ENCODE measurements at places on chromosomes 7 and 10.

DNA sequence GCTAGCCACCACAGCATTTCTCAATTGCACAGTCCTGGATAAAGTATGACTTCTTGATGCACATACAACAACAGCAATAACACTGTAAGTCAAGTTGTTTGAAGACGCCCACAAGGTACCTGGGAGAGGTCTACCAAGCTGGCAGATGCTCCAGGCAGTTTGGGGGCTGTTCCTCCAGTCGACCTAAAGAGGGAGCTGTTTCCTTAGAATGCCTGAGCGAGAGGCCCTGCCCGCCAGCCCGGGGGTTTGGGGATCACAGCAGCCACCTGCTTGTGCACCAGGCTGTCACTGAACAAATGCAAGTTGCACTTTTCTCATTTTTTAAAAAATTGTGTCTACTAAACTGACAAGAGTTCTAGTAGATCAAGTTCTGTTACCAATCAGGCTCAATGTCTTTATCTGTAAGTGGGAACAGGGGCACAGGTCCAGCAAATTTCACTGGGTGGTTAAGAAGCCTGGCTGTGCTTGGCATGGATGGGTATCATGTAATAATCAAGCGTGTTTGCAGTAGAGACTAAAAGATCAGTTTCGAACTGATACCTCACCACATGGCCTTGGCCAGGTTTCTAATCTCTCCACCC is 193.8 kb upstream of the ADO start:
- DNase-seq: peak; percentile 48

- DNase-seq: no peak
Measured at GRCh38 chr7:87877366-87878040, 1.2 kb downstream of the DBF4 start.

DNA sequence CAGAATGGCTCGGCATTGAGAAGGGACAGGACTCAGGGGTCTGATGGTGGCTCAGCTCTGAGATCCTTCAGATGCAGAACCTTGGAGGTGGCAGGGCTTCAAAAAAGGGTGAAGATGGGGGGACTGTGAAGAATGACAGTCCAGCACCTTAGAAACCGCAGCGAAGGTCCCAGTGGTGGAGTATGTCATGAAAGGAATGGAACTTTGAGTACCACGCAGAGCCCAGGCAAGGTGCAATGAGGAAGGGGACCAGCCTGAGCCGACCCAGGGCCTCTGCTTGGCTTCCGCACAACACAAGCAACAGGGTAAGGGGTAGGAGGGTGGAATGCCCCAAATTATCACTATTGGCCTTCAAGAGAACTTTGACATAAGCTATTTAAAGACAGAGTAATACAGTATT is 8.2 kb upstream of the GPAM start:
- no peak for DNase-seq

GRCh38 chr7:16278167-16278787 is 143.1 kb downstream of the CRPPA start:
- DNase-seq: no peak

- DNase-seq: no peak
Measured at GRCh38 chr7:89332026-89332425, 536.5 kb upstream of the TEX47 start.

DNA sequence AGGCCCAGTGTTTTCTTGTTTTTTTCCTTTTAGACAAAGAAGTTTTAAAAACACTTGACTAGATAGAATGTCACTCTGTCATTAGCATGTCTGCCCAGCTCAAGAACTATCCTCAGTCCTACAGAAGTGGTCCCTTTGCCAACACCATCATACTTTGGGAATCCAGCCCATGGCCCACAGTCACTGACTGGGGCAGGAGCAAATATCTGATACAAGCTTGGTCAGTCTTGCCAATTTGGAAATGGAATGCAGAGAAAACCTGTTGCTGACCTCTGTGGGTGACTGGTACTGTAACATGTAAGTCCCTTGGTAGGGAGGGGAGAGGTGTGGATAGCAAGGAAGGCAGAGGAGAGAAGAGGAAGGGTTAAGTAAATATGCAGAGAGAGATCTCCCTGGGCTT is 47.8 kb downstream of the IPMK start:
- no peak for DNase-seq

GRCh38 chr7:70752794-70753241 is 379.1 kb upstream of the GALNT17 start:
- no peak for DNase-seq

- DNase-seq: no peak
Measured at GRCh38 chr7:855686-856369, 20.5 kb upstream of the GET4 start.

GRCh38 chr7:157612664-157613561 is 276.1 kb downstream of the DNAJB6 start:
- DNase-seq: peak; percentile 12

DNA sequence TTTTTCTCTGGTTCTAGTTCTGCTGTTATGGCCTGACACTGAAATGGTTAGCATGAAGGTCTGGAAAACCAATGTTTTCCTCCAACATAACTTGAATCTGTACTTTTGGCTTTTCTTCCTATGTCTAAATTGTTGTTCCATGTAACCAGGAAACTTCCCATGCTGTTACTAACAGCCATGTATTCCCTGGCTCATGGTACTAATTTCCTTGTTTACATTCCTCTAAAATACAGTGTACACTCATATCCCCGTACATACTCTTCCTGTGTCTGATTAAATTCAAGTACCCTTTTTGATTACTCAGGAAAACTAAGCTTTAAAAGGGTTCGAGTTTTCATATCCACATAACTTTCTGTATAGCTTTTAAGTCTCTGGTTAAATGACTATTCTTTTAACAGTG is 12.3 kb upstream of the ACSM6 start:
- DNase-seq: no peak

GRCh38 chr7:3073763-3074458 is 30.2 kb upstream of the CARD11 start:
- no peak for DNase-seq

- DNase-seq: peak; percentile 25
Measured at GRCh38 chr10:113961182-113962031, 82.3 kb upstream of the ADRB1 start.

- no peak for DNase-seq
Measured at GRCh38 chr7:158991824-158992621, 135.7 kb downstream of the DYNC2I1 start.

- no peak for DNase-seq
Measured at GRCh38 chr10:22684699-22685098, 29.7 kb downstream of the PIP4K2A start.

Data from stimulated activated CD4-positive, alpha-beta T cell treated with anti-CD3 and anti-CD28 coated beads, Interleukin-1b, Interleukin-23, amount 100 ng/mL, for 1 hour (primary cell).